Cardiac fibroblast (primary cell): ENCODE measurements at places on chromosomes 5 and 9.

GRCh38 chr9:98890256-98890655 lies 53.5 kb upstream of the COL15A1 start:
- no peak for DNase-seq

DNA sequence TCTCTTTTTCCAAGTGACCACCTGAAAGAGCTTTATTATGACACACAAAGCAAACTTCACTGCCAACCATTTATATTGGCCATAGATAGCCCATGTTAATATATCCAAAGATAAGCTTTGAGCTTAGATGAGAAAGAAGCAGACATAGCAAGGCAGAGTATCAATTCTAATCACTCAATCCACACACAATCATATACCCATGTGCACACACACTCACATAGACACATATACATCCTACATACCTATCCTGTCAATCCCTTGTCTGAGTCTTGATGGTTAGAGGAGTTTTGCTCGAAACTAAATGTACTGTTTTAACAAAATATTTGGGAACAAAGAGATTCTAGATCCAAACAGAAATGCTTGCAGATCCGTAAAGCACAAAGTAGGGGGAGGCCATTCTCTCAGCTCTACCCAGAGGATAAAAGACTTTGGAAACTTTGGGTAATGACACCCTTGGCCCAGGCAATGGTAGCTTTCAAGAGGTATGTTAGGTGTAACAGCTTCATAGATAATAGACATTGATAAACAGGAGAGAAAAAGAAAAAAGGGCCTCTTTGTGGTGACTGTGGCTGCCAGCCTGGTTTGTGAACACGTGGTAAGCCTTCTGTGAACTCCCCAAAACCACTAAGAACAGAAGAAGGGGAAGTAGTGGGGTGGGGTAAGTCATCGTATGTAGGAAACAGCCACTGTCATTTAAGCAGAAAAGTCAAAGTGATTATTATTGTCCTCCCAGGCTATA lies 121.6 kb downstream of the TLR4 start:
- no peak for DNase-seq

- DNase-seq, result peak; percentile 5
Observed at GRCh38 chr9:34771007-34771406, 61.1 kb upstream of the CCL21 start.

GRCh38 chr9:125495172-125496119 lies 211.6 kb downstream of the MAPKAP1 start:
- DNase-seq, result no peak

DNA sequence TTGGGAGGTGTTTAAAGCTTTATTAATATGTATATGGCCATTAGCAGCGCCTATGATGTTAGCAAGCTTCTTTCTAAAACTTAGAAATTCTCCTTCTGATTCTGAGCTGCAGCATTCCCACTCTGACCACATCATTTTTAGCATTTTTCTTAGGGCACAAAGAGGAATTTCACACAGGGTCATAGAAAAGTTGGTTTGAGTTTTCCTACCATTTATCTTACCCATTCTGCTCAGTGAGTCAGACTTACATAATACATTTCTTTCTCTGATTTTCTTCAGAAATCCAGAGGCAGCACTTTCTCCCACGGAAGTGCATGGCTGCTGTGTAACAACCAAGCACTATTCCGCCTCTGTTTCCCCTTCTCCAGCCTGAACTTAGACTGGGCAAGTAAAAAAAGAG lies 246.6 kb downstream of the ARL15 start:
- DNase-seq, result peak; percentile 81

- no peak for DNase-seq
Observed at GRCh38 chr9:14391620-14392019, 77.7 kb upstream of the NFIB start.

- DNase-seq, result peak; percentile 78
Observed at GRCh38 chr5:159752622-159753275, 163.5 kb upstream of the ADRA1B start.

DNA sequence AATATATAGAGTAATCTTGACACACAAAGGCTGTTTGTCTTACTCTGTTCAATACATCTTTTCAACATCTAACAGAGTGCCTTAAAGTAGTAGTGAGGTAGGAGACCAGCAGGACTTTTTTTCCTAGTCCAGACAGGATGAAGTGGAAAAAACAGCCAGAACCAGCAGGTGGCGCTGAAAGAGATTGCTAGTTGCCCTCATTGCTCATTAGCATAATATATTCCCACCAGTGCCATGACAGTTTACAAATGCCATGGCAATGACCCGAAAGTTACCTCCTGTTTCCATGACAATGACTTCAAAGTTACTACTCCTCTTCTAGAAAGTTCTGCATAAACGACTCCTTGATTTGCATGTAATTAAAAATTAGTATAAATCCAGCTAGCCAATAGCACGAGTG lies 387.4 kb downstream of the ACTL7B start:
- DNase-seq, result peak; percentile 61

DNA sequence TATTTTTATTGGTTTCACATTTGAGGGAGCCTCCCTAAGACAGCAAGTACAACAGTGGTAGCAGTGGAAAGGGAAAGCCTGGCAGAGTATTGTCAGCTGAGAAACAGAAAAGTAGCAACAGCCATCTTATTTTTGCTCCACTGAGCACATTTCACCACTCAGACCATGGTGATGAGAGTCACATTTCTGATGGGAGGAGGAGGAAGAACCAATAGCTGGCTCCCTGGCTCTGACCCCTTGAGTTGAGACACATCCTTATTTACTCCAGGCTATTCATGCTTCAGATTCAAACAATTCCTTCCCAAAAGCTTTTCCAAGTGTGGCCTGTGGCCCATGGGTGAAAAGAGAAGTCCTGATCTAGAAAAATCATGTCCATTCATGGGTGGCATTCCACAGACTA lies 236.3 kb downstream of the ARHGAP26 start:
- DNase-seq, result no peak

DNA sequence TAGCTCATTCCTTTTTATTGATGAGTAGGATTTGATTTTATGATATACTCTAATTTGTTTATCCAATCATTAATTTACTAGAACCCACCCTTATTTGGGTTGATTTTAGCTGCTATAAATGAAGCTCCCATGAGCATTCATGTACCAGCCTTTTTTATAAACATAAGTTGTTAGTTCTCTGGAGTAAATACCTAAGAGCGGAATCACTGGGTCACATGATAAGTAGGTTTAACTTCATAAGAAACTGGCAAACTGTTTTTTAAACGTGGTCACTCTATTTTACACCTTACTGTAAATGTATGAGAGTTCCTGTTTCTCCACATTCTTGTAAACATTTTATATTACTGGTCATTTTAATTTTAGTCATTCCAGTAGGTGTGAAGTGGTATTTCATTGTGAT lies 364.6 kb downstream of the NPR3 start:
- DNase-seq, result no peak

GRCh38 chr9:104300124-104300523 lies 203.9 kb upstream of the OR13F1 start:
- DNase-seq, result no peak

DNA sequence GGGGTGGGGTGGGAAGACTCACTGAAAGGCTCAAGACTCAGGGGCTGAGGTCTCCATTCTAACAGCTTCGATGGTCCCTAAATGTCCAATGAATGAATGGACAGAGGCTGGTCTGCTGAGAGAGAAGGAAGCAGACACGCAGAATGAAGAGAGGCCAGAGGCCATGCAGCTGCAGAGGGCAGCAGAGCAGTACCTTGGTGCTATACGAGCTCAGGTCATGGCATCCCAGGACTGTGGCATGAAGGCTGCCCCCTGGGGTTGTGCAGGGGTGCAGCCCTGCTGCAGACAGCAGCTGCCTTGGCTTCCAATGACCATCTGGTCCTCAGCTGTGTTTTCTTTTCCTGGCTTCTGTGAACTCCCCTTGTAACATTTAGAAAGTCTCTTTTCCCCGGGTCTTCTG lies 15.2 kb upstream of the CORO2A start:
- no peak for DNase-seq

GRCh38 chr5:2453781-2454180 lies 297.7 kb downstream of the IRX2 start:
- no peak for DNase-seq

DNA sequence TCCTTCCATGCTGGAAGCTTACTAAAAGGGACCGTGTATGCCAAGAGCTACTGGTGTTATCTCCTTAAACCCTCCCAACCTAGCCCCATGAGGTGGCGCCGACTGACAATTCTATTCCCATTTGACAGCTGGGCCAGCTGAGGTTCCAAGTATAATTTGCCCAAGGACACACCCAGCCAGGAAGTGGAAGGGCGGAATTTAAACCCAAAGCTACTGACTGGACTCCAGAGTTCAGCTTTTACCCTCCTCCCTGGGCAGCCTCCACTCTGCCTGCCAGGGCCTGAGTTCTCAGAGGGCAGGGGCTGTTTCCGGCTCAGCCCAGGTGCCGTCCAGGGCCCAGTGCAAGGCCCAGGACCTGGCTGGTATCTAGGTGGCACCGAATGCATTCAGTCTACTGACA lies 71.8 kb downstream of the C9orf50 start:
- DNase-seq, result no peak

- DNase-seq, result peak; percentile 84
Observed at GRCh38 chr5:72108202-72109061, 1.2 kb downstream of the MAP1B start.
